ENCODE measurements at places on chromosomes 7 and 10. TPM values are rescaled to one million over a fixed set of nuclear protein-coding genes. Genes with fewer than 3 reads are reported as not detected.

DNA sequence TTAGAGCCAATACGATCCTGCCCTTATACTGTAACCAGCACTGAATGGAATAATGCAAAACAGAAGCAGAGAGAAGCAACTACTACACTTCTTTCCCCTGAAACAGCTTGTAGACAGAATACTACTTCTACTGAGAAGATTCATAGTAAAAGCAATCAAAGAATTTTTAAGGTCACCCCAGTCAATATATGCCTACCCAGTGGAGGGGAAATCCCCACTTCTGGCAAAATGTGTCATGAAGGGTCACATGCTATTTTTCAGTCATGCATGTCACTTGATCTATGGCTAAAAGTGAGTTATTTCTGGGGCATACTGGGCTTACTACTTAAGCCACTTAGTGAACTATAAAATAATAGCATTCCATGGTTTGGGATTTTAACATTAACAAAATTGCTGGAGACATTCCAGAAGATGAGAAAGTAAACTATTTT lies 25.6 kb downstream of the IRF5 start:
- peak; percentile 87 for DNase-seq

GRCh38 chr7:28623105-28623730 lies 210.9 kb downstream of the CREB5 start:
- no peak for DNase-seq

GRCh38 chr7:143308632-143309031 lies 7.3 kb upstream of the CLCN1 start:
- no peak for DNase-seq

GRCh38 chr7:91280185-91280584 lies 16.0 kb downstream of the FZD1 start:
- DNase-seq, result no peak

DNA sequence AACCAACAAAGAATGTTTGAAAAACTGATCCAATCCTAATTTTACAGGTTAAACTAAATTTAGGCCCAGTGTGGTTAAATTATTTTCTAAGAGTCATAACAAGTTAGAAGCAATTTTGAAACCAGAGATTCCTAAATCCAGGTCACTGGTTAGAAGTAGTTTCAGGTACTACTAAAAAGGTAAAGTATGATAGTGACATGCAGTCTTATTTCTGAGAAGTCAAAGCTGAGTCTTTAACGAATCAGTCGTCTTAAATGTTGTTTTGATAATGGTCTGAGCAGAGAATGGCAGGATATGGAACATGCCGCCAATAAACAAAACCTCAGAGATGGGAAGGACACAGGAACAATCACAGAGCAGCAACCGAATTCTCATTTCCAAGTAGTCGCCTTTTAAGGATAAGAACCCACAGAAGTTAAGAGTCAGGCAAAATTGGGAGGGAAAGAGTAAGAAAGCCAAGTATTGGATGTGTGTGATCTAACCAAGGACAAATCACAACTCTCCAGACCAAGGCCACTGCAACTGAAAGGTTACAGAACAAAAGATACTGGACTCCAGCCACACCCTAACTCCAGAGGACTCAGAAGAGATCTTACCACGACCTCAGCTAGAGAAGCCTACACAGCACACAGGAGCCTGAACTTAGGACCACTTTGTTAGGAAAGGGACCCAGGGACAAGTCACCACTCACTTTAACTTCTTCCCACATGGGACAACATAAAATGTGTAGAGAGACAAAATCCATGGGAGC lies 19.7 kb downstream of the TMEM243 start:
- DNase-seq, result no peak

GRCh38 chr10:121088524-121088923 lies 237.4 kb downstream of the WDR11 start:
- DNase-seq, result no peak

Gene LLCFC1
- total RNA-seq, result not detected

Gene RARRES2
- total RNA-seq, result 0.46 TPM

All from B cell (primary cell).